ENCODE measurements at places on chromosomes 2 and 18. TPM values are rescaled to one million over a fixed set of nuclear protein-coding genes. Genes with fewer than 3 reads are reported as not detected.

Gene NEU4
- not detected for total RNA-seq

Gene ESPNL
- total RNA-seq = not detected

GRCh38 chr18:43393174-43393573, 115.9 kb upstream of the SYT4 start:
- H3K27ac ChIP-seq = no peak overlapping the region
- H3K4me1 ChIP-seq = no peaks in the 10 kb centered on the region
- no peaks in the 10 kb centered on the region for H3K36me3 ChIP-seq
- DNase-seq = no peak
- H3K4me3 ChIP-seq = no peak overlapping the region
- H3K27me3 ChIP-seq = no peaks in the 10 kb centered on the region

- no peaks in the 10 kb centered on the region for H3K27me3 ChIP-seq
- H3K4me1 ChIP-seq = peaks cover 10% of the 10 kb centered on the region
- H3K27ac ChIP-seq = peak overlapping the region; percentile 76
- no peak overlapping the region for H3K4me3 ChIP-seq
- H3K36me3 ChIP-seq = no peaks in the 10 kb centered on the region
- DNase-seq = no peak
Observed at GRCh38 chr2:28594000-28594331, 98.1 kb downstream of the PLB1 start.

- H3K27ac ChIP-seq = no peak overlapping the region
- no peak for DNase-seq
- peaks cover 19% of the 10 kb centered on the region for H3K36me3 ChIP-seq
- H3K27me3 ChIP-seq = no peaks in the 10 kb centered on the region
- no peak overlapping the region for H3K4me3 ChIP-seq
- H3K4me1 ChIP-seq = peaks cover 7% of the 10 kb centered on the region
Observed at GRCh38 chr18:79496978-79497637, 101.4 kb downstream of the NFATC1 start.

DNA sequence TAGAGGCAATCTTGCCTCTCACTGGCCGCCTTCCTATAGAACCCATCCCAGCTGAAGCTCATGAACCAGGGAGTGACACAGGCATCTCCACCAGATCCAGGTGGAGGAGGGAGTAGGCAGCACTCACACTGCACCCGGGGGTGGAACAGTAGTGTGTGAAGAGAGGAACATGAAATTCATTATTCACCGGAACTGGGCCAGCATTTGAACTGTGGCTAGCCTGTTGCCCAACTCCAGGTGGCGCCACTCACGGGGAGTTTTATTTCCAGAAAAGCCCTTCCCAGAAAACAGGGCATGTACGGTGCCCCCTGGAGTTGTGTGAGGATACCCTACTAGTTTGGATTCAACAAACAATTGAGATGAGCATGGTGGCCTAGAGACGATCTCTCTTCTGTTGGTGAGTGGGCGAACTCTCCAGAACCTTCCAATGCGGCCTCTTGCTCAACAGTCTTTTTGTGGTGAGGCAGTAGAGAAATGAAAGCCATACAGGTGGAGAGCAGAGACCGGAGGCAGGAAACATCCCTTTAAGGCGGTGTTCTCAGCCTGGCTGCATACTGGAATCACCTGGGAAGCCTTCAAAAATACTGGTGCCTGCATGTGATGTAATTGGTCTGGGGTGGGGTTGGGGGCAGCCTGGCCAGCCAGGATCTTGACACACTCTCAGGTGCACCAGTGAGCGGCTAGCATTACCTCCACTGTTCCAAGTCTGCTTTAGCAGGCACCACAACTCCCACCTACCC, 73.5 kb upstream of the NEDD4L start:
- no peak for DNase-seq
- no peak overlapping the region for H3K27ac ChIP-seq
- H3K36me3 ChIP-seq = no peaks in the 10 kb centered on the region
- H3K4me1 ChIP-seq = no peaks in the 10 kb centered on the region

GRCh38 chr2:215697003-215697402, 261.1 kb upstream of the FN1 start:
- no peaks in the 10 kb centered on the region for H3K4me1 ChIP-seq
- no peaks in the 10 kb centered on the region for H3K36me3 ChIP-seq
- peaks cover 2% of the 10 kb centered on the region for H3K27me3 ChIP-seq

Gene TRAF3IP1
- total RNA-seq = 12.0 TPM

- H3K4me1 ChIP-seq = no peaks in the 10 kb centered on the region
- DNase-seq = no peak
Observed at GRCh38 chr2:26894136-26894535, 46.2 kb downstream of the DPYSL5 start.

Gene SMCHD1
- total RNA-seq = 206 TPM

DNA sequence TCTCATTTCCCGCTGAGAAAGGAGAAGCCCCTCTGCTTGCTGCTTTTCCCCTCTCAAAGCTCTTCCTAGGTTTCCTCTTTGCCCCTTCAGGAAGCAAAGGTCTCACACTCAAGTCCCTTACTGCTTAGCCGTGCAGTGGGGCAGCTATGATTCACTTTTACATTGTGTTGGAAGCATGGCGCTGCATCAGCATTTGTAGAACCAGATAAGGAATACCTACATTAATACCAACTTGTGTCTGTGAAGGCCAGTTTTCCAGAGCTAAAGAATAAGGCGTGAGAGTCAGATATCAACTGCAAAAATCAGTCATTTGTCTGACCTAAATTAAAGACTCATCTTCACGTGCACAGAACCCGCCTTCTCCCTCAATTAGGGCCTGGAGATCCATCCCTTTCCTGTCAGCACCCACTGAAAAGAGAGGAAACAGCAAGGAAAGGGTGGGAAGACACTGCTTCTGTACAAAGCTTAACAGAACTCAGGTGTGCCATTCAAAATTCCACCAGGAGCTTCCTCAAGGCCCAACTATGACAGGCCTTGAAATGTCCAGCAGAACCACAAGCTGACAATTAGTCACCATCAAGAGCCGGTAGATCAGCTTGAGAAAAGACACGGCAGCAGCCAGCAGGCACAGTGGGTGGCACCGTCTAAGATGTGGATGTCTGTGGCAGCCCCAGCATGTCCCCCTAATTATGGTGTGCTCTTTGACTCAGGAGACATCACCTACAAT, 16.1 kb upstream of the XDH start:
- no peaks in the 10 kb centered on the region for H3K36me3 ChIP-seq
- no peak overlapping the region for H3K4me3 ChIP-seq
- peaks cover 16% of the 10 kb centered on the region for H3K4me1 ChIP-seq
- peaks cover 17% of the 10 kb centered on the region for H3K27me3 ChIP-seq
- no peak for DNase-seq

Gene IL1RL2
- total RNA-seq = not detected

DNA sequence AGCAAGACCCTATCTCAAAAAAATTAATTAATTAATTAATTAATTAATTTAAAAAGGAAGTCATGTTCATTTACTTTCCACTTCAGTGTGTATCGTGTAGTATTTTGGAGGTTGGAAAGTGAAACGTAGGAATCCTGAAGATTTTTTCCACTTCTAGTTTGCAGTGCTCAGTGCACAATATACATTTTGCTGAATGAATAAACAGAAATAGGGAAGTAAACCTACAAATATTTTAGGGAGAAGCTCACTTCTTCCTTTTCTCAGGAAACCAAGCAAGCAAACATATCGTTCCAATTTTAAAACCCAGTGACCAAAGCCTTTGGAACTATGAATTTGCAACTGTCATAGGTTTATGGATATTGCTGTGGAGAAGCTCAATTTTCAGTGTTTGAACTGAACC, 27.8 kb downstream of the SLC14A1 start:
- H3K4me3 ChIP-seq = no peak overlapping the region
- H3K36me3 ChIP-seq = no peaks in the 10 kb centered on the region
- DNase-seq = no peak
- no peaks in the 10 kb centered on the region for H3K27me3 ChIP-seq

Measured in T-cell (primary cell).